ENCODE measurements at places on chromosomes 3 and 15.

GRCh38 chr3:151541178-151541577 is 80.3 kb upstream of the IGSF10 start:
- no peak for DNase-seq

GRCh38 chr3:168077091-168077490 is 18.6 kb downstream of the GOLIM4 start:
- no peak for DNase-seq

DNA sequence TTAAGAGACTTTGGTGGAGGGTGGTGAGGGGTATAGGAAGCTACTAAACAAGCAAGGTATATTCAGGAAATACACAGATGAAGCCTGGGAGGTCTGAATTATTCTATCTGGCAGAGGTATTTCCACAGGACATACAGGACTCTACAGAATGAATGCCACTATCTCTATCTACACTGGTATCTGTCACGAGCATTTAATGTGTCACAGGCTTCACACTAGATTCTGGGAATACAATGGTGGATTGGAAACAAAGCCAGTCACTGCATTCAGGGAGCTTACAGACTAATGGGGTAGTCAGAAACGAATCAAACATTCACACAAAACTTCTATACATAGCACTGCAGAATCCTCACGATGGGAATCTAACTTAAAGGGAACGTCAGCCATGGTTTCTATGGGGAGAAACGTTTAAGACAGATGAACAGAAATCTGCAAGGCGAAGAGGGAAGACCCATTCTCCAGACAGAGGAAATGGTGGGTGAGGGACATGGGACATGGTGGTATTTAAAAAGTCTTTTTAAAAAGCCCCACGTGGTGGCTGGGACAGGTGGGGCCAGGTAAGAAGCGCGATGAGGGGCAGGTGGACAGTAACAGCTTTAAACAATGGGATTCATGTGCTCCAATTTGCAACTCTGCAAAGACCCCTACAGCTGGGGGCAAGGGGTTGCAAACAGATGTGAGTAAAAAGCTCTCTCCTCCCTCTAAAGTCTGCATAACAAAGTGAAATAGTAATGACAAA is 16.5 kb downstream of the LRIG1 start:
- DNase-seq, result no peak

GRCh38 chr3:186640473-186640818 is 247 bp downstream of the FETUB start:
- DNase-seq, result no peak

DNA sequence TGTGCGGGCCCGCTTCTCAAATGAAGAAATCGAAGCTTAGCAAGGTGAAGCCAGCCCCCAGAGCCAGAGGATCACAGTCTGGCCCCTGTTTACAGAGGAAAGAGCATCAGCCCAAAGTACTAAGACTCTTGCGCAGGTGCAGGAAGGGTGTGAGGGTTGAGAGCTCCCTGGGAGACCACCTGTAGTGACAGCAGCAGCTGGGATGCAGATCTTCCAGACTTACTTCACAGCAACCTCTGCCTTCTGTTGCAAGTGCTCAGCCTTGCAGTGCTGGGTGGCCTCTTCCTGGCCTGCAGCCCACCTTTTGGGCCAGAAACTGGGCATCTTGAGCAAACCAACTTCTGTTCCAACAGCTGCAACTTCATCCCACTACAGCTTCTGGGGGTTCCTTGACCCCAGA is 19.7 kb downstream of the SPATA12 start:
- DNase-seq, result no peak
